LHCN-M2 (cell line): ENCODE measurements at places on chromosomes 2 and 18. TPM values are rescaled to one million over a fixed set of nuclear protein-coding genes. Genes with fewer than 3 reads are reported as not detected.
A peak's percentile ranks its signal among the peaks of the same experiment; 100 is the strongest.

DNA sequence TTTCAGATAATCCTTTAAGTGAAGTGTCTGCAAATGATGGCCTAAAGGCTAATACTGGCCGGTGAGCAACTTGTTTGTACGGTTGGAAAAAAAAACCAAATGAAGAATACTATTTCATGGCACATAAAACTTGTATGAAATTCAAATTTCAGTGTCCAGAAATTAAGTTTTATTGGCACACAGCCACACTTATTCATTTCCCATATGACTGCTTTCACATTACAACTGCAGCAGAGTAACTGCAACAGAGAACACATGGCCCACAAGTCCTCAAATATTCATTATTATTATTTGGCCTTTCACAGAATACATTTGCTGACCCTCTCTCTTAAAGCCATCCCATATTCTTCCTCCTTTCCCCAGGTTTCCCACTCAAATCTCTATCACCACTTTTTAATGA, 1268.6 kb downstream of the LRP1B start:
- no peak for DNase-seq

DNA sequence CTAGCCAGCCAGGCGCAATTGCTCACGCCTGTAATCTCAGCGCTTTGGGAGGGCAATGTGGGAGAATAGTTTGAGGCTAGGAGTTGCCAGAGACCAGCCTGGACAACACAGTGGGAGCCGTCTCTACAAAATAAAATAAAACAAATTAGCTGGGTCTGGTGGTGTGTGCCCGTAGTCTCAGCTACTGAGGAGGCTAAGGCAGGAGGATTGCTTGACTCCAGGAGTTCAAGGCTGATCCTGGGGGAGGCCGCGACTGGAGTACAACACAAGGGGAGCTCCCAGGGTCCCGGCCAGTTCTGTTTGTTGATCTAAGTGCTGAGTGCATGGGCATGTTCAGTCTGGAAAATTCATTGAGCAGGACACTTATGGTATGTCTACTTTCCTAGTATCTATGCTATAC, 2.6 kb downstream of the ST3GAL5 start:
- DNase-seq, result no peak

GRCh38 chr2:70089983-70090525, 2.8 kb downstream of the PCBP1 start:
- DNase-seq, result no peak

DNA sequence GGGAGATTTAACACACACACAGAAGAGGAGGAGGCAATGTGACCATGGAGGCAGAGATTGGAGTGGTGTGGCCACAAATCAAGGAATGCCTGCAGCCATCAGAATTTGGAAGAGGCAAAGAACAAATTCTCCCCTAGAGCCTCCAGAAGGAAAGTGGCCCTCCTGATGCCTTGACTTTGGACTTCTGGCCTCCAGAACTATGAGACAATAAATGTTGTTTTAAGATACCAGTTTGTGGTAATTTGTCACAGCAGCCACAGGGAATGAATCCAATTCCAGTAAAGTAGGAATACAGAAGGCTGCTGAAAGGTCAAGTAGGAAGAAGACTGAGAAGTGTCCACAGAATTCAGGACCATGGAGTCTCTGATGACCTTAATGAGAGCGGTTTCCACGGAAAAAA, 18.1 kb downstream of the PAIP2B start:
- peak; percentile 5 for DNase-seq

The ZBTB14 gene
- 11.7 and 12.2 TPM in 2 replicates for total RNA-seq

The PTRHD1 gene
- 15.1 and 28.4 TPM in 2 replicates for total RNA-seq

GRCh38 chr2:177106212-177106611, 106.4 kb upstream of the HNRNPA3 start:
- peak; percentile 4 for DNase-seq

- no peak for DNase-seq
These were observed 110.3 kb upstream of the RMP24 start for GRCh38 chr18:35862119-35862640.

- DNase-seq, result no peak
These were observed 1.3 kb downstream of the HS6ST1 start for GRCh38 chr2:128317181-128317898.

DNA sequence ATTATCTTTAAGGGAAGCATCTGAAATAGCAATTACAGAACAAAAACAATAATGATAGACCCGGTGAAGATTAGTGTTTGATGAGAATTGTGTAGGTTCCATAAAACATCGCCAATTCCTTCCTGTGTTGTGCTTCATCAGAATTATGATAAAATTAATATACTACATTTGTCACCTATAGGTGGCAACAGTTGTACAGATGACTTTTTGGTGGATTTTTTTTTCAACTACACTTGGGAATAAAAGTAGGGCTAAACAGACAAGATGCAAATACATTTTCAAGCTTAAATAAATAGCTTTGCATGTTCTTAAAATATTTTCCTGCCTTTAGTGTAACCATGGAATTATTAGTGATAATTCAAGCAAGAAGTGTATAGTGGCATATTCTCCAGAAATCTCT, 7.0 kb upstream of the LYPD1 start:
- no peak for DNase-seq

GRCh38 chr2:99572373-99573164, 82.8 kb upstream of the REV1 start:
- DNase-seq, result peak; percentile 1

DNA sequence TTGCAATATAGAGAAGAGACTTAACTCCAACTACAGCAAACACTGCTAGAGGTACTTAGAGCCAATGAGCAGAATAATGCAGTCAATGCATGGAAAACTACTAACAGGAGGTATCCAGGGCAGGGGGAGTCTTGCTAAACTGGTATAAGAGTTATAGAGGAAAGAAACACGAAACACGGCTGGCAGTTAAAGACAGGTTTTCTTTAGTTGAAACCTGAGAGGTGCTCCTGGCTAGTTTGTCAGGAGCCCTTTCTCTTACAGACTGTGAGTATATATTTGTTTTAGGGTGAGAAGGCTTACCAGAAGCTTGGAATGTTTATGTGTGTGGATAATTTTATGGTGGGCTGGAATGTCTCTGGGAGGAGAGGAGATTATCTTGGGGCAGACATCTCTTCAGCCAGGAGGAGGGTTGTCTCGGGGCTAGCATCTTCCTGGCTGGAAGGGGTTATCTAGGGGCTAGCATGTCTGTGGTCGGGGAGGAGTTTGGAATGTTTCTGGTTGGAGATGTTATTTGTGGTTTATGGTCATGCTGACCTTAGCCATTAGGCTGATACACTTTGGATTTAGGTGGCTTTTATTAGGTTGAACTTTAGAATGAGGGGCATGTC, 1048.8 kb downstream of the DPP10 start:
- no peak for DNase-seq

- peak; percentile 61 for DNase-seq
These were observed 249.3 kb upstream of the SYT4 start for GRCh38 chr18:43526426-43527145.

GRCh38 chr18:23108496-23108895, 26.8 kb upstream of the CABLES1 start:
- no peak for DNase-seq

The AGAP1 gene
- total RNA-seq, result 14.8 and 15.2 TPM in 2 replicates

The NT5DC4 gene
- total RNA-seq, result not detected in 2 replicates

DNA sequence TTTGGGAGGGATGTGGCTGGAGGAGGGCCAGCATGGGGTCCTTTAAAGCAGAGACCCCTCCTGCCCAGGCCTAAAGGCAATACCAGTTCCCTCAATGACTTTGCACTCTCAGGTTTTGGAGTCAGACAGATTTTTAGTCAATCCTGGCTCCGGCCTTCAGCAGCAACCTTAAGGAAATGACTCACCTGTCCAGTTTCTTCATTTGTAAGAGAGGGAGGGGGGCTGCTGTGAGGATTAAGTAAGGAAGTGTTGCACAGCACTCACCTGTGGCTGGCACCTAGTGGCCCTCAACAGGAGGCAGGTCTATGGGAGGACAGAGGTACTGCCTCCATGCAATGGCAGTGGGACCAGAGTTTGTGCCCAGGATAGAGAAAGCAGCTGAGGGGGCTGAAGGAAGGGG, 13.7 kb downstream of the CNGA3 start:
- no peak for DNase-seq

- no peak for DNase-seq
These were observed 374.1 kb downstream of the ARHGAP15 start for GRCh38 chr2:143503280-143503679.

- no peak for DNase-seq
These were observed 1.9 kb downstream of the PASK start for GRCh38 chr2:241147336-241147735.

DNA sequence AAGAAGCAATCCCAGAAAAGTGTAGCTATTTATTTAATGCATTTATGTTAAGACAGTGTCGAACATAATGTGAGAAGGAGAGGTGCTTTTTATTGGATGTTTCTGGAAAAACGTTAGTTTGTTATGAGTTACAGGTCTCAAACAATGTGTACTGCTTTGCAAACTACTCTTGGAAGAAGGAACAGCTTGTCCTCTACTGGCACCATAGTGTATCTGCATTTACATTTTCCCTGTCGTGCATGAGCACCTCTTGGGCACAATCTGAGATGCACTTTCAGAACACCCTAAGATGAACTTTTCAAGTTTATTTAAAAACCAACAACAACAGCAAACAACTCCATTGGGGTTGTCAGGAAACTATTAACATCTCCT, 22.8 kb downstream of the CCNYL1 start:
- DNase-seq, result peak; percentile 51

The STARD6 gene
- total RNA-seq, result not detected in 2 replicates
